Activated T-helper 1 cell treated with anti-CD3 and anti-CD28 coated beads, Interleukin-2, amount 50 U/mL, for 16 hours (primary cell): ENCODE measurements at places on chromosomes 4 and X.

GRCh38 chrX:56994375-56995270 lies 718 bp downstream of the SPIN3 start:
- no peak for DNase-seq

DNA sequence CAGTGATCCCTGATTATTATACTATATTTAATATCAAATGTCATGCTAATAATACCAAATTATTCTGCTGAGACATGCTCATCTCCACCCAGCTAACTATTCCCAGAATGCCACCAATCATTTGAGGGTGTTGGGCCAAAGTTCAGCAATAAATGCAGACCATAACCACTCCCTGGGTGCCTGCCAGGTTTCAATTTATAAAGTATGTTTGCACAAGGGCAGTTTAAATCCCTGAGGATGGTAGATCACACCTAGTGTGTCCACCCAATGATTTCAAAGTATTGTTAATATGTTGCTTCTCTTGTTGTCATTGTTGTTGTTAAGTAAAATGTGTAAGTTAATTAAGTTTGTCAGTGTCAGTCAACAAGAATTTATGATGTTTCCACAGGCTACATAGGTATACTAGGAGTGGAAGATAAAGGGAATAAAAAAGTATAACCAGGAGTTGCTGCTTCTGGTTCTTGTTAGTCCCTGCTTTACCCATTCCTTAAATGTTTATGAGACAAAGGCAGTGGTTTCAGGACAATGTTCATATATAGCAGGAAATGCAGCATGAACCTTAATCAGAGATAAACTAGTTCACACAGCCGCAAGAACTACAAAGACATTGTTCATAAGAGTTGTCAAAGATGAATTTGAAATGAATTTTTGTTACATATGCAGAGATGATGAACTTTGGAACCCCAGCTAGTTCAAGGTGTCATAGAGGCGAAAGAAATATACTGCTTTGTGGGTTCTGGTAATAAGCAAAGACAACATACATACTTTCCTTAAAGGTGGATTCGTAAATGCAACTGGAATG lies 25.5 kb downstream of the HPGD start:
- DNase-seq = no peak

GRCh38 chr4:136337216-136337615 lies 1195.1 kb downstream of the PCDH18 start:
- no peak for DNase-seq

DNA sequence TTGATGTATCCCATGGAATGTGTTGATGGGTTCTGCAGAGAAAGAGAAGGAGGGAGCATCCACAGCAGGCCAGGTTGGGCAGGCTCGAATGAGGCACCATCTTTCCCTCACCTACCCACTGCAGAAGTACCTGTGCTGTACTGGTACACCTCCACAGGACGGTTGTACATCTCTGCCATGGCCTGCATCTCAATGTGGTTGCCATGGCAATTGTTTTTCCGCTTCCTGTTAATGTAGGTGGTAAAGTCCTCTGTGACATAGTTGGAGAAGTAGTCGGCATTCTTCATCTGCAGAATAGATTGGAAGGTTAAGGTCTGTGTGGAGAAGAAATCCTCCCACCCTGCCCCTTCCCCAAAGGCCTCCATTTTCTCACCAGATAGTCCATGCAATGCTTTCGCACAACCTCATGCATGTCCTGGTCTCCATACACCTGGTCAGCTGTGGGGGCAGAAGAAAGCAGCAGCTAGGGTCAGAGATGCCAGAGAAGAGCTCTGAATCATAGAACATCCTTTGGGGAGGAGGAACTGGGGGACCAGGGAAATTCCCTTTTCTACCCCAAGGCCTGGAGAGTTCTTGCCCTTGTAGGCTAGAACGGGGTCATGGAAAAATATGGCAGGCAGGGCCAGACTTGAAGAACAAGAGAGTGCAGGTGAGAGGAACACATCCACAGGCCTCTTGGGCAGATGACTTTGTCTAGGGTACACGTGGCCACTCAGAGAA lies 15.9 kb upstream of the PIM2 start:
- DNase-seq = no peak

GRCh38 chrX:40201329-40201885 lies 103.6 kb upstream of the BCOR start:
- DNase-seq = no peak

GRCh38 chr4:187366530-187366929 lies 629.0 kb upstream of the ZFP42 start:
- DNase-seq = no peak

DNA sequence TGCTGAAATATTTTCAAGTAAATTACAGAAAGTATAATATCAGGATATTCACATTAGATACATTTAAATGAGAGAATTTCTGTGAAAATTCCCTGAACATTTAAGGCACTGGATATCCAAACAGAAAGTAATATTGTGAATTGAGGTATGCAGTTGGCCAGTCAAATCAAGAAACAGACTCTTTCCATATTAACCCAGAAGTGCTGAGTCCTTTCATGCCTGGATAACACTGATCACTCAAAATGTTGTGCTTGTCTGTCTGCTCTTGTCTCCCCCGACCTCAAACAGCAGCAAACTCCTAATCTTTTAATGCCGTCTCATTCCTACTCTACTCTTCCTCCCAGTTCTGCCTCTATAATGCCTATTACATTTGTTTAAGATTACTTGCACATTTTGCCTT lies 51.2 kb downstream of the TBC1D9 start:
- DNase-seq = no peak

GRCh38 chr4:6493658-6494304 lies 21.4 kb upstream of the PPP2R2C start:
- DNase-seq = no peak

GRCh38 chrX:115553171-115553570 lies 7.8 kb upstream of the PLS3 start:
- no peak for DNase-seq

- DNase-seq = no peak
Observed at GRCh38 chr4:171565130-171565788, 247.9 kb upstream of the GALNTL6 start.

DNA sequence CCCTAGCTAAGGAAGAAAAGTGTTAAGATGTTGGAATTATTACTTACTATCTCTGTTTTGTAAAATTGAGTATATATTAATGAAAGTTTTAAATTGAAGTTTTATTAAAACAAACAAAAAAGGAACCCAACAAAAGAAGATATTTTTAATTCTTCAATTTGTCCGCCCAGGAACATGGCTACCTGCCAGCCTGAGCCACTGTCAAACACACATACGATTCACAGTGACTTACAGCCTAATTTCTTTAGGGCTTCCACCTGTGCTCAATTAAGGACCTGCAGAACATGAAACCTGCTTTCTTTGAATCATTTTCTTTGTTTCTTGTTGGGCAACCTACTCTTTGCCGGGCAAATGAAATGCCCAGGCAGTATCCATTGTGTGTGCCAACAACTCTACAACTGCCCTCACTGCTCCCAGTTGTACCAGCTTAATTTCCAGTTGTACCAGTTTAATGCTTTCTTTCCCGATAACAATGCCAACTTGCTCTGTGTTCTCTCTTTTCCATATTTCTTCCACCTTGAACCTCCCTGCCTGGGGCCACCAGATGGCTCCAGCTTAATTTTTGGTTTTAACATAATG lies 181.7 kb downstream of the GBA3 start:
- DNase-seq = no peak

GRCh38 chr4:17109126-17109525 lies 210.7 kb upstream of the LDB2 start:
- DNase-seq = no peak

- DNase-seq = no peak
Observed at GRCh38 chrX:83892433-83892832, 31.5 kb downstream of the CYLC1 start.

- DNase-seq = no peak
Observed at GRCh38 chr4:172787111-172787510, 381.5 kb upstream of the GALNT7 start.

DNA sequence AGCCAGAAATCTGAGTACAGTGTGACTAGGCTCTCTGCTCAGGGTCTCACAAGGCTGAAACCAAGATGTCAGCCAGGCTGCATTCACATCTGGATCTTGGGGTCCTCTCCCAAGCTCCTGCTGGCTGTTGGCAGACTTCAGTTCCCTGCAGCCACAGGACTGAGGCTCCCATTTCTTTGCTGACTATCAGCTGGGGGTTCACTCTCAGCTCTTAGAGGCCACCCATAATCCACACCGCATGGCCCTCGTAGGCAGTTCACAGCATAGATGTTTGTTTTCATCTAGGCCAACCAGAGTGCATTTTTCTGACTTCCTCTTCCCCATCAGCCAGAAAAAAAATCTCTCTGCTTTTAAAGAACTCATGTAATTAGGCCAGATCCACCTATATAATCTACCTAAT lies 8.2 kb upstream of the WDR44 start:
- no peak for DNase-seq

DNA sequence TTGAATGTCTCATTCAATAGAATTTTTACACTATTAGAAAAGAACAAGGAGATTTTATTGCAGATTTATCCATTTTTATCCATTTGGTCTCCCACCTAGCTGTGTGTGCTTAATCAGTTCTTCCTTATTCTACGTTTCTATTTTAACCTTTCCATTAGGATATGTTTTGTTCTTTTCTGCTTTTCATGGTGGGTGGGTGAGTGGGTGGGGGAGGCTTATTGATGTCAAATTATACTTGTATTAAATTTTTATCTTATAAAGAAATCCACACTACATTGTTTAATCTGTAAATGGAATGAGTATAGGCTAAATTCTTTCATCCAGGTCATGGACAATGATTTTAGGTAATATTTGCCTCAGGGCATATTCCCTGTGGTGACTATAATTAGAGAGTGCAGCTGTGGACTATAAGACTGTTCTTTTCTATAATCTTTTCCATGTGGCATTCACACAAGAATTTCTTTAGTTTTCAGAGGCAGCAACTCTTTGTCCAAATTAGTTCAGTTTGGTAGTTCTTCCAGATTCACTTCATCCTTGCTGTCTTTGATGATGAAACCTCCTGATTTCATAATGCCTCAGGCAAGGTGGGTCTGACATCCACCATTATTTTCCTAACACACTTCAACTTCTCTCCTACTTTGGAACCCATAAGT lies 2451.8 kb downstream of the PCDH7 start:
- no peak for DNase-seq

DNA sequence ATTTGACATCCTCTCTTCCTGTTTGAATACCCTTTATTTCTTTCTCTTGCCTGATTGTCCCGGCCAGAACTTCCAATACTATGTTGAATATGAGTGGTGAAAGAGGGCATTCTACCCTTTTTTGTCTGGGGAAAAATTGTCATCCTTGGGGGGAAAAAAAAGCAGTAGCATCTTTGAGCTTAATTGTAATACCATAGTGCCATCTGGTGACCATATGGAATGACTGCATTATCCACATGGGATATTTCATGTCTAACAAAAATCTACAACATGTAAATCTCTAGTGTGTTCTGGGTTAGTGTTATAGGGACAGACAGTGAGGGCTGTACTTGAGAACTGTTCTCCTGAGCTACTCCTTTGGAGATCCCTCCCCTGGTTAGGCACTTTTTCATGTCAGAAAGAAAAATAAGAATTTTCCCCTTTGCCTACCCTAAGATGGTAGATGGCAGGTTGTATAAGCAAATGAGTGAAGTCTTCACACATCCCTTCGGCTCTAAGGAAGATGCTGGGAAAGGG lies 26.0 kb downstream of the CAPN6 start:
- no peak for DNase-seq

- no peak for DNase-seq
Observed at GRCh38 chrX:12439416-12439815, 301.1 kb downstream of the FRMPD4 start.

- DNase-seq = no peak
Observed at GRCh38 chr4:176020481-176021085, 45.1 kb upstream of the WDR17 start.

GRCh38 chr4:21592970-21593670 lies 355.5 kb downstream of the KCNIP4 start:
- DNase-seq = no peak

DNA sequence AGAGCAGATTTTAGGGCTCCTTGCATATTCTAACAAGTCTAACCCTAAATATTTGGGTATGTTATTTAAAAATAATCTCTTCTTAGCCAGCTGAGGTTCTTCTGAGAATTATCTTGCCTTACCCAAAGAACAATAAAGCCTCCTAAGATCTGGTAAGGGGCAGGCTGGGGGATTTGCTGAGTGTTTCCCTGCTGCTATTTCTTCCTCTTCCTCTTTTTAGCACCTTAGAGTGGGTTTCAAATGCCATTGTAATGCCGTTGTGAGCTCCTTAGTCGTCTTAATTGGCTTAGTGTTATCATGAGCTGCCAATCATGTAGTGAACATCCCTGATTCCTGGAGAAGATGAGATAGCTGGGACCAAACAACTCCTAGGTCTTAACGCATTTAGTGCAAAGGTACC lies 15.4 kb downstream of the STOX2 start:
- no peak for DNase-seq

DNA sequence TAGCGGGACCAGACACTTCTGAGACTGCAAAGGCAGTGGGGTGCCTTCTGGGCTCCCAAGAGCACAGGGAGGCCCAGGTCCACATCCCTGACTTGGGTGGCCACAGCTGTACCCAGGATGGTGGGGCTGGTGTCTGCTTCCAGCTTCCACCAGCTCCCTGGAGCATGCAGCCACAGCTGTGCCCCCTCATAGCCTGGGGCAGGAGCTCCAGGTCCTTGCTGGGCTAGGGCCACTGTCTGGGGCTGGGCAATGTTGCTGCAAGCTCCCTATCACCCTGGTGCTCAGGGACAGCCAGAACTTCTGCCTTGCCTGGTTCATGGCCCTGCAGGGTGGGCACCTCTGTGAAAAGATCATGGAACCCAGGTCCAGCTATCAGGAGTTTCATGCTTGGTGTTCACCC lies 673.9 kb downstream of the SH3BGRL start:
- DNase-seq = no peak

DNA sequence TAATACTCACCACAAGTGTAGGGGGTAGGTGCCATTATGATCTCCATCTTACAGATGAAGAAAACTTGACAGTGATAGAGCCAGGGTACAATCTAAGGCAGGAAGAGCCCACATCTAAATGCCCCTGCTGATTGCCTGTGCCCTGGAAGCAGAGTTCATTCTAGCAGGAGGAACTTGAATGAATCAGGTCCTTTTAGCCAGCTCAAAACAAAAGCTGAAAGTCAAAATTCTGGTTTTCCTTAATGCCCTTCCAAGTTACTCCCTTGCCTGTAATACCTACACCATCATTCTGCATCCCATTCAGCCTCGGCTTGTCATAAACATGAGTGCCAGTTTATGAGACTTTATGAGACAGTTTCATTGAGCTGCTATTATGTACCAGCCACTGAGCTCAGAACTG lies 89.6 kb downstream of the SCD5 start:
- DNase-seq = no peak

GRCh38 chr4:65623506-65623905 lies 46.8 kb downstream of the EPHA5 start:
- DNase-seq = no peak

- DNase-seq = no peak
Observed at GRCh38 chr4:163707873-163708272, 213.4 kb downstream of the TMA16 start.

DNA sequence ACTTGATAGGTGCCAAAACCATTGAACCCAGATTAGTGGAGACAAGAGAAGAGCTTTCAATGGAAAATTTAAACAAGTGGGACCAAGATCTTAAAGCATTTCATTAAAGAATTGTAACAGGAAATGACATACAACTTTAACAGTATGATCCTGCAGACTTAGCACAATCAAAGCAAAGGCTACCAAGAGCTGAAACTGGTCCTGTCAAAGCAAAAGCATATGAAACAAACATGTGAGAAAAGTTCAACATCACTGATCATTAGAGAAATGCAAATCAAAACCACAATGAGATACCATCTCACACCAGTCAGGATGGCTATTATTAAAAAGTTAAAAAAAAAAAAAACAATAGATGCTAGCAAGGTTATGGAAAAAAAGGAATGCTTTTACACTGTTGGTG lies 425.6 kb downstream of the IL1RAPL1 start:
- no peak for DNase-seq
